ENCODE measurements at places on chromosomes 3 and 15.

- no peak for DNase-seq
Measured at GRCh38 chr3:31349001-31349748, 183.6 kb upstream of the STT3B start.

- DNase-seq: no peak
Measured at GRCh38 chr3:27521872-27522265, 37.7 kb upstream of the SLC4A7 start.

DNA sequence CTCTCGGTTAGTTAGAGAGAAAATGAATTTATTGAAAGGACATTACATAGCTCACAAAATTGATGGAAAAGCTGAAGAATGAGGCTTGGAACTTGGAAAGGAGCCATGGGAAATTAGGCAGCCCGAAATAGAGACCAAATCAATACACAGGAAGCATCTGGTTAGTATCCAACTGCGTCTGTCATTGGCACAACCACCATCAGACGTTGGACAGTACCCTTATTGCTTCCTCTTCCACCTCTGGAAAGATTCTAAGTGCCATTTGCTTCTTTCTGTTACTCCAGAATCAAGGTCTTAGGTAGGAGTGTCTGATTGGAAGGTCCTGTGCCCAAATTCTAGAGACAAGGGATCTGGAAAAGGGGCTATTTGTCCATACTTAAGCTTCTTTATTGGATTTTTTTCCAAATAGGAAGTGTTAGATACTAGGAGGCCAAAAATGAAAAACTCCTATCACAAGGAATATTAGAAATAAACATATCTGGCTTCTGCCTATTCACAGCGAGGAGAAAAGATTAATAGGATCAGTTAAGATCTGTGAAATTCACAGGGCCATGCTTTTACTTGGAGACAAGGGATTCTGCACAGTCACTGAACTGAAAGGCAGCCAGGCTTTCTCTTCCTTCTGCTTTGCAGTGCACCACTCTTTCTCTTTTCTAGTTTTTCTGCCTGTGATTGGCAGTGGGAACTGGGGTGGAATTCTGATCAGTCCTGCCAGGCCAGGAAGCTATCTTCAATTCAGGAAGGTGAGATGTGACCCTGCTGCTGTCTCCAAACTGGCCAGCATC is 10.7 kb upstream of the HACD2 start:
- DNase-seq: no peak

GRCh38 chr15:83926116-83926515 is 272.2 kb downstream of the ADAMTSL3 start:
- no peak for DNase-seq

GRCh38 chr3:64856977-64857516 is 169.2 kb upstream of the ADAMTS9 start:
- DNase-seq: no peak

GRCh38 chr3:105448338-105448982 is 81.8 kb downstream of the ALCAM start:
- DNase-seq: no peak

DNA sequence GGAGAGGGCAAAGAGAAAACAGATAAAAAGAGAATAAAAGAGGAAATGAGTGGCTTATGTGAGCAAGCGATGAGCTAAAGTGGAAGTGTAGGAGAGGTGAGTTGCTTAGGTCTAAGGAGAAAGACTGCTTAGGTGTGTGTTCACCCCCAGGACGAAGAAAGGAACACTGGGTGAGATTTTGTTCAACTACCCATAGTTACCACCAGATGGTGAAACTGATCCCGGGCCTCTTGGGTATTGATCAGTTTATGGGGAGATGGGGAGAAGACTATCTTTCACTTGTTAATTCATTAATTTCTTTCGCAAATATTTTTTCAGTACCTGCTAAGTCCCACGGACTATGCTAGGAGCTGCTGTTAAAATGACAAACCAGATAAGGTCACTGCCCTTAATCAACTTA is 33.9 kb downstream of the GAP43 start:
- no peak for DNase-seq

GRCh38 chr15:33138000-33138399 is 56.5 kb downstream of the FMN1 start:
- DNase-seq: no peak

DNA sequence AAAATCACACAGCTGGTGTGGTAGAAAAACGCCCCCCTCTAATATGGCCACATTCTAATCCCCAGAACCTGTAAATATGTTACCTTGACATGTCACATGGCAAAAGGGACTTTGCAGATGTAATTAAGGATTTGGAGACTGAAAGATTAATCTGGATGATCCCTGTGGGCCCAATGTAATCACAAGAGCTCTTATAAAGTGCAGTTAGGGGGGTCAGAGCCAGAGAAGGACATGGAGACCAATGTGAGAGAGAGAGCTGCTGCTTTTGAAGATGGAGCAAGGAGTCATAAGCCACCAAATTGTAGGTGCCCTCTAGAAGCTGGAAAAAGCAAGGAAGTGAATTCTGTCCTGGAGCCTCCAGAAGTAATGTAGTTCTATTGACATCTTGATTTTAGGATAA is 152.6 kb downstream of the PEX5L start:
- no peak for DNase-seq

DNA sequence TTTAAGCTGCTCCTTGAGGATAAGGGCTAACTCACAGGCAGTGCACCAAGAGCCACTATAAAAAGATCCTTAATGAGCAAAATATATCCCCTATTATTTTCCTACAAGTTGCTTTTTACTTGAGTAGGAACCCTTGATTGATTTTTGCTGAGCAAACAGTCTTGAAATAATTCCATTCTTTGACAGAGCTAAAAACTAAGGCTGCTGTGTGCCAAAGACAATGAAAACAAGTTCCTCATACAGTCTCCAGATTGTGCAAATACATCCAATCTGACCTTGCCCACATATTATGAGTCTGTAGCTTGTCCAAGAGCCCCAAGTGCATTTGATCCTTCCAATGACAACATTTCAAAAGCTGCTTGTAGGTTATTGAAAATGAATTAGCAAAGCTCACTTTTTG is 15.0 kb downstream of the PRKAR2A start:
- DNase-seq: no peak

DNA sequence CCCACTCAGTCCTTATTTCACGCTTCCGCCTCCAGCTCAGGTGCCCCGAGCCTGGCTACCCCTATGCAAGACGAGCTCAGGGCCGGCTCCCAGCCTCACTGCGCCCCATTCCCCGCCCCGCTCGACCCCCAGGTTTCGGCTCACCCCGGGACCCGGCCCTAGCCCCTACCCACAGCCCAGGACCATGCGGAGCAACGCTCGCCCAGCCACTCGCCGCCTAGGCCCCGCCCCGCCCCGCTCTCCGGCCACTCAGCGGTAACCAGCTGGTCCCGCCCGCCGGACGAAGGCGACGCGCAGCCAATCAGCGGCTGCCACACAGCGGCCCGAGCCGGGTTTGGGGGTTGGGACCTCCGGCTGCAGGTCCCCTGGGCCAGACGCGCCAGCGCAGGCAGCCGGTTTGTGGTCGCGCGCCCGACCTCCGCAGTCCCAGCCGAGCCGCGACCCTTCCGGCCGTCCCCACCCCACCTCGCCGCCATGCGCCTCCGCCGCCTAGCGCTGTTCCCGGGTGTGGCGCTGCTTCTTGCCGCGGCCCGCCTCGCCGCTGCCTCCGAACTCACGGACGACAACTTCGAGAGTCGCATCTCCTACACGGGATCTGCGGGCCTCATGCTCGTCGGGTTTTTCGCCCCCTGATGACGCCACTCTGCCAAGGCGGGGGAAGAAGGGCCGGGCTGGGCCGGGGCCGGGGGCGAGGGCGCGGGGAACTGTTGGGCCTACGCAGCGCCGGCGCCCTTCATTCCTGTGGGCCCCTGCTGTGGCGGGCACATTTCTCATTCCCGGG is at the start of gene CATSPER2:
TSS of gene CATSPER2 (minus strand) at position 196 of the 781 bp plus-strand sequence. CDS start 783 bp downstream, outside the sequence.
- no peak for DNase-seq

GRCh38 chr3:171389491-171389890 is 70.7 kb downstream of the TNIK start:
- DNase-seq: no peak

DNA sequence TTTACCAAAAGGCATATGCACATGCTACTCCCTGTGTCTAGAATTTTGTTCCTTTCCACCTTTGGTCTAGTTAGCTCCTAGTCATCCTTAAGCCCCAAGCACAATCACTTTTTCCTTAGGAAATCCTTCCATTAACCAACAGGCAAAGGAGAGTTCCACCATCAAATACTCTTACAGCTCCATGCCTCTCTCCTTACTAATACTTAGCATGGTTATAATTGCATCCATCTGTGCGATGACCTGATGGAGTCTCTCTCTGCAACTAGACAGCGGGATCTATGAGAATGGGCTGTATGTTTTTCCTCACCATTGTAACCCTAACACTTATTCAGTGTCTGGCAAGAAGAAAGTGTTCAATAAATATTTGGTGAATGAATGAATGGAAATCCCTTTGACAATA is 69.3 kb upstream of the SMAD3 start:
- no peak for DNase-seq

- DNase-seq: no peak
Measured at GRCh38 chr3:16337856-16338540, 73.0 kb downstream of the OXNAD1 start.

DNA sequence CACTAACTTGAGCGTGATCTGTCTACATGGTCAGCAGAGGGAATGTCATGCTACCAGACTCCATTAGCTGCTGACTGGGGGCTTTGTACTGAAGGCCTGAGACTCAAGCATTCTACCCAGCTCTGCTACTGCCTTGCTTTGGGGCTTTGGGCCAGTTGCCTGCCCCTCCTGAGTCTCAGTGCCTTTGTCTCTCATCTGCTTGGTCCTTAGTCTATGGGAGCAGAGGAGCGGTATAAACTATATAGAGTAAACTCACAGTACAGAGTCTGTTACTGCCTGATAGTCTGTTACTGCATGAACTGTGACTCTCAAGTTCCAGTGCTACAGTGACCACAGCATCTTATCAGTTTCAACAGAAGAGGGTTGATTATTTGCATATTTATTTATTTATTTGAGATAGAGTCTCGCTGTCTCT is 38.5 kb upstream of the C15orf39 start:
- no peak for DNase-seq

DNA sequence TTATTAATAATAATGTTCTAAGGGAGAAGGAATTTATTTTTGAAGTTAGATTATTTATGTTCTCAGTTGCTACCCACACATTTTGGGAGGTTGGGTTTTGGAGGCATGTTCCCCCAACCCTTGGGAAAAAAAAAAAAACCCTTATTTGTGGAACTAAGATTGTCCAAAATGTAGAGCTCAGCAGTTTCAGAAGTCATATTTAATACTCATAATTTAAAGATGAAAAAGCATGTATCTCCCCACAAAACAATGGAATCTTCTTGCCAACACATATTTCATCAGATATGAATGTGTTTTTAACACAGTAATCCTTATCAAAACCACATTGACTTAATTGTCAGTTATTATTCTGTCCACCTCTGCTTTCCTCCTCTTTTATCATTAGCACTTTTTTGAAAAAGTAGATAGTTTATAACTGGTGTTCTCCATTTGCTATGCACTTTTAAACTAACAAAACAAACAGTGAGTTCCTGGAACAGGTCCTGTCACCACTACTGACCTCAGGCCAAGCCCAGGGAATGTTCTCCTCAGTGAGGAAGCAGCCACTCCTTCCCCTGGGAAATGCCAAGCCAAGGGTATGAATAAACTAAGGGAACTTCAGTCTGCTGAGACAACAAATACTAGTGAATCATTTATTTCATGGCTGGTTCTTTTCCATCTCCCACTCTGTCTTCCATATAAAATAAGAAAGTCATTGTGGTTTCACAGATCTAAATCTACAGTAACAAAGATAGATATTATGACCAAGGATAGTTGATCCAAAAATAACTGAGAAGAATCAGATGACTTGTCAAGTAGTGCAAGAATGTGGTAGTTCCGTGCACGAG is 414.4 kb upstream of the ALCAM start:
- peak; percentile 87 for DNase-seq

- no peak for DNase-seq
Measured at GRCh38 chr3:128942161-128942952, 51.5 kb downstream of the CFAP92 start.

- DNase-seq: peak; percentile 67
Measured at GRCh38 chr15:36432161-36432560, 147.3 kb upstream of the CDIN1 start.

- DNase-seq: peak; percentile 34
Measured at GRCh38 chr3:191235331-191236314, 36.6 kb downstream of the OSTN start.

DNA sequence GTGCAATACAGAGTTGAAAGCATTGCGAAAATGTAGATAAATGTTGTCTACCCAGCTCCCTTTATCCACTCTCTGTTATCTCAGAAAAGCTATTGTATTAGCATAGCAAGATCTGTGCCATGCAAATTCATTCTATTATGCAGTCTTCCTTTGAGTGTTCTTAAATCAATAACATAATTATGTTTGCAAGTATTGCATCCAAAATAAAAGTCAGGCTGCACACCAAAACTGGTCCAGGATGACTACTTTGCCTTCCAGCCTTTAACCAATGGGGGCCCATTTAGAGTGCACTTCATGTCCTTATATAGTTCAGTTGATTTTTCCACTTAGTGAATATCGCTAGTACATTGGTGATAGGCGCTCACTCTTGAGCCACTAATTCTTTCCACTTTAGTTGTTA is 107.4 kb upstream of the MLF1 start:
- no peak for DNase-seq

GRCh38 chr15:29727871-29728270 is 94.4 kb downstream of the TJP1 start:
- DNase-seq: no peak

- DNase-seq: no peak
Measured at GRCh38 chr3:197149528-197149927, 119.9 kb upstream of the MELTF start.

GRCh38 chr3:105862217-105862616 is 6.6 kb downstream of the CBLB start:
- DNase-seq: no peak

GRCh38 chr3:187610981-187611511 is 59.1 kb downstream of the SST start:
- peak; percentile 68 for DNase-seq

GRCh38 chr3:160150525-160150924 is 74.7 kb upstream of the C3orf80 start:
- DNase-seq: no peak

DNA sequence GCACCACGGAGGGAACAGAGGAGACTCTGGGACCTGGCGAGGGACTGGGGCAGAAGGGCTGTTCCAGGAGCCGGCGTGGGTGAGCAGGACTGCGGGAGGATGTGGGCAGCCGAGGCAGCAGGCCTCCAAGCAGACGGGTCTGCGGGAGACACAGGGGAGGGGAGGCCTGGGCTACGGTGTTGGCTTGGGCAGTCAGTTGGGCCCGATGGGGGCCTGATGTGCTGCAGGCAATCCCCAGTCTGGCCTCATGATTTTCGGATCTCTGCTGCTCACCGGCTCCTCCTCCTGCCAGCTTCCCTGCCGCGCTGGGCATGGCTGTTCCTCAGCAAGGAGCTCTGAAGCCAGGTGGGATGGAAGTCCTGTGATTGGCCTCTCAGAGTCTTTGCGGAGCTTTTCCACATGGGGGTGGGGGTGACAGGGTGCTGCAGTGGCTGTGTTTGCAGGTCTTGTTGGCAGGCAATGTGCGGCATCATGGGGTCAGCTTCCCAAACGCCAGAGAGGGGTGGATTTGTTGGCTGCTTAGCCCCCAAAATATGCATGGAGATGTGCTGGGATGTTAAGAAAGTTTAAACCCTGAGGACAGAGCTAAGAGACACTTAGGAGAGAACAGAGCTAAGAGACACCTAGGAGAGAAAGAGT is 19.3 kb downstream of the MINAR1 start:
- no peak for DNase-seq

- DNase-seq: no peak
Measured at GRCh38 chr3:87247430-87247773, 20.3 kb downstream of the CHMP2B start.

All from BJ (cell line).